ENCODE measurements at places on chromosomes 7 and 10.

DNA sequence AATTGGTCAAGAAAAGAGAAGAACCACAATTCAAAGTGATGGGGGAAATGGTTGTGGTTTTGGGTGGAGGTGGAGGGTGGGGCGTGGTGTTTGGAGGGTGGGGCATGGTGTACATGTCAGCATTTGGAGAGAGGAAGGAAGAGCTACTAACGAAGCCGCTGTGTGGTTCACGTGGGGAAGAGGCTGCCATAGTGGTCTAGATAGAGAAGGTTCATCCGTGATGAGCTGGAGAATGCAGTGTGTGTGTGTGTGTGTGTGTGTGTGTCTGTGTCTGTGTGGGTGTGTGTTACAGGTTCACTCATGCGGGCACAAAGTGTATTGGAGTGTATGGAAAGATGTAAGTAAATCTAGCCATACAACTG, 6.1 kb upstream of the VCL start:
- peak; percentile 75 for DNase-seq

DNA sequence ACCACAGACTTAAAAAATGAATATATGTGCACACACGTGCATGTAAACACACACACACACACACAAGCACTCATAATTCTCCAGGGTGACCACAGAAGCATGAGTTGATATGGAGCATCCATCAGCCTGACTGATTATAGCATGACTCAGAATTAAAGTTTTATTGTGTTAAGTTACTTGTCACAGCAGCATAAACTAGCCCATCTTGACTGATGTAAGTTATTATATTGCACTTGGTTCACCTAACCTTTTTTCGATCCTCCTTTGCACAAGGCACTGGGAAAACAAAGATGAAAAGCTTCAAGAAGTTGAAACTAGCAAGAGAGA, 18.8 kb upstream of the SLC35G1 start:
- no peak for DNase-seq

GRCh38 chr10:132494866-132495630, 42.5 kb upstream of the INPP5A start:
- no peak for DNase-seq

DNA sequence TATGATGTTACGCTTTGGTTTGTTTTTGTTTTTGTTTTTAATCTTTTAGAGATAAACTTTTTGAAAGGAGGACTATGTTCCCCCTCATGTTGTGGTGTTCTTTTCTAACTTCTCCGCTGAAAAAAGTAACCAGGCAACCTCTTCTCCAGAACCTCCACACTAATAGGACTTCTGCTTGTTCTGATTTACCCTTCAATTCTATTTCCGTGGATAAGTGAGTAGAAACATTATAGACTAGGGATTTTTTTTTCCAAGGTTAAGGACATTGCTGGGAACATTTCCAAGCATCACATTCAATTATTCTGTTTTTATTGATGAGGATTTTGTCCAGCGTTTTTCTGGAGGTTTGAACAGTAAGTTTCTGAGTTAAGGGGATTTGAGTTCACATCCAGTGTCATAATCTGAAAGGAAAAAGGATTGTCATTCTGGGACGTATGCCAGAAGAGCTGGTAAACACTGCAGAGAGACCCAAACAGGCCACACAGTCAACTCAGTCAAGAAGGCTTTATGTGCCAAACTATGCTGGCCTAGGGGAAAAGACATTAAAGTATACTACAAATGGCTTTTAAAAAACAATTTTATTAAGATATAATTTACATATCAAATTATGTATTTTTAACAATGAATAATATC, 28.3 kb upstream of the RALA start:
- no peak for DNase-seq

- DNase-seq, result no peak
Measured at GRCh38 chr7:75945297-75946168, 30.6 kb downstream of the POR start.

DNA sequence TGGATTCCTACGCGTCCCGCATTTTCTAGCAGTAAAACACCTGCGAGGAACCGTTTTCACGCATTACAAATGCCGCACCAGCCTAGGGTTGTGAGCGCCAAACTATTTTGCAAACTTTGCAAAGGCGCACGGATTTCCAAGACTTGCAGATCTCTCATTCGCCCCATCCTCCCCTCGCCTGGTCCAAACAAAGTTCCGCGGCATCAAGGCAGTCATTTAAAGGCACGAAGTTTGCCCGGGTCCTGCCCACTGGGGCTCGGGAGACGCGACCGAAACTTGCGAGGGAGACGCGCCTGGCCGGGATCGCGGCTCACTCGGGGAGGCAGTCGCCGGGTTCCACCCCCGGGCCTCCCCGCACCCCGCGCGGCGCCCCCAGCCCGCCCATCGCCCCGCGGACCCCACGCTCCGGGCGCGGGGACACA, 613 bp downstream of the USP6NL start:
- DNase-seq, result no peak

DNA sequence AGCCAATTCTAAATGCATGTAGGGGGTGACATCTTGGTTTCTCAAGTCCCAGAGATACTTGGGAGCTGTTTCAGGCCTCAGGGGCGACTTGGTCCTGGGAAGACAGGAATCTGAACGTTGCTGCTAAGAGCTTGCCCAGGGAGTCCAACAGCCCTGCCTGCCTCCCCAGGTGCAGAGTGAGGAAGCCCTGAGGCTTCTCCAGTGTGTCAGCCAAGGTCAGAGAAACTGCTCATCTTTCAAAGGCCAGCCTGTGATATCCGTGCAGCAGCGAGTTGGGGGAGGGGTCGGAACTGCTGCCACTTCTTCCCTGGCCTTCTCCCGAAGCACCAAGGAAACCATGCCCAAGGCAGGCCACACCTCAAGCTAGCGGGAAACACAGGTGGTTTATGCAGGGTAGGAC, 9.7 kb downstream of the GDF2 start:
- no peak for DNase-seq

GRCh38 chr10:98667081-98667480, 220.3 kb upstream of the HPS1 start:
- no peak for DNase-seq

GRCh38 chr10:47040041-47040491, 128.8 kb downstream of the PTPN20 start:
- DNase-seq, result no peak

DNA sequence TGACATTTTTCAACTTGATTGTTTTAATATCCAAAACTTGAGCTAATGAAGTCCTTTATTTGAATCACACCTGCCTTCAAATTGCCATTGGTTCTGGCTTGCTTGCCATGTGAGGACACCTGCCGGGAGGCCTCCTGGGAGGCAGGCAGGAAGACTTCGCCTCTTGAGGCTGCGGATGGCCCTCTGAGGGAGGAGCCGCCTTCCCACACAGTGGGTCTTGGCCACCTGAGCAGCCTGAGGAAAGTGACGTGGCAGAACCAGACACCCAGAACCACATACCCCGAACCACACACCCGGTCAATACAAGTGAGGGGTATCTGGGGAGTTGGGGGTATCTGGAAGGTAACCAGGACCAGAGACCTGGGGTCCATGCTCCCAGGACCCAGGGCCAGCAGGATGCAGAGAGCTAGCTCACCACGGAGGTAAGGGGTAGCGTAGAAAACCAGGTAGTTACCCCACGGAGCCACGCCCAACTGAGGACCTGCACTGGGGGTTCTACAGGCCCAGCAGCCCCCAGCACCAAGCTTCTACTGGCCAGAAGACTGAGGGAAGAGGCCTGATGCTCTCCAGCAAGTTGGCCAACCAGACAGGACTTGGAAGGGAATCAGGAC, 300.5 kb downstream of the TCERG1L start:
- DNase-seq, result no peak

GRCh38 chr7:83005410-83005809, 157.3 kb downstream of the PCLO start:
- no peak for DNase-seq

DNA sequence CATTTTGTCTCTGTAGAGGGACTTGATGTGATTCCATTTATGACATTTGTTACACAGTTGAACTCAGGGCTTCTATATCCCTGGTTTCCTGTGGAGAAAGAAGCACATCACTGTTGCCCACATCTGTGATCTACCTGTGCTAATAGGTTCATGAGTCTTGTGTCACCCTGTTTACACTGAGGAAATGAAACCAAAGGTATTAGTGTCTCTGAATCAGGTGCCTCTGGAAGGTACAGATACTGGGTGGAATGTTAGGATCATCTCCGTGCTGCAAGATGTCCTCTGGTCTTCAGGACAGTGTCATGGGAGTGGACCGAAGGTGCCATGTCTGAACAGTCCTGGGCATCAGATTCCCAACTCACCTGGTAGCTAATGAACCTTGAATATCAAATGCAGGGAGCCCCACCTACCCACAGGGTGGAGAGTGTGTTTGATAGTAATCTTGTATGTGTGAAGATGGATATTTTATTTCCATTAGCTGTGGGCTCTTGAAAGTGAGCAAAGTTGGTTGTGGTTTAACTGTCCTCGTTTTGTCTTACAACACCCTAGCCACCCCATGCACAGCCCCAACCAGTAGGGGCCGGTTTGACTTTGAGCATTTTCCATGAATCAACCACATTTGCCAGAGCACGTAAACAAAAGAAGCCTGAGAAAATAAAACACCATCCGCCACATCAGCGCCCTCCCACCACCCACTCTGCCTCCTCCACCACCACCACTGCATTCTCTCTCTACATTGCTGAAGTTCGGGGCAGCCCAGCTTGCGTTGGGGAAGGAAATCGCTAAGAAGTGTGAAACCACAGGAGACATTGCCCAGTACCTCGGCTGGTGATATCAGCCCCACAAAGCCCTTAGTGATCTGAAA, 40.7 kb downstream of the TARP start:
- DNase-seq, result peak; percentile 78

GRCh38 chr7:36565792-36566356, 158.4 kb downstream of the AOAH start:
- DNase-seq, result no peak

DNA sequence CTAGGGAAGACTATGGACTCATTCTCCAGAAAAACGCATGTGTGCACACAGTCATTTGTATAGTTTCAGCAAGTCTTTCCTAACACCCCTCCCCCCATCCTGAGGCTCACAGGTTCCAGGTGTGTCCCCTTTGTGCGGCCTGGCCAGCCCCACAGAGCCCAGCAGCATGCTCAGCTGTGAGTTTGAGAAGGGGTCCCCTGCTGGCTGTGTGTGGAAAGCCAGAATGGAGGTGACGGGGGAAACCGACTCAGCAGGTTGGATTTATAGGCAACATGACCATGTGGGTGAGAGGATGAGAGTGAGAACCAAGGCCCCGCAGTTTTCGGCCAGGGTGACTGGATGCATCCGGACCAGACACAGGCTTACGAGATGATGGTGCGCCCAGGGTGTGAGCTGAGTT, 9.9 kb downstream of the PTPRE start:
- DNase-seq, result no peak

- no peak for DNase-seq
Measured at GRCh38 chr10:30977385-30977784, 54.3 kb downstream of the ZNF438 start.

DNA sequence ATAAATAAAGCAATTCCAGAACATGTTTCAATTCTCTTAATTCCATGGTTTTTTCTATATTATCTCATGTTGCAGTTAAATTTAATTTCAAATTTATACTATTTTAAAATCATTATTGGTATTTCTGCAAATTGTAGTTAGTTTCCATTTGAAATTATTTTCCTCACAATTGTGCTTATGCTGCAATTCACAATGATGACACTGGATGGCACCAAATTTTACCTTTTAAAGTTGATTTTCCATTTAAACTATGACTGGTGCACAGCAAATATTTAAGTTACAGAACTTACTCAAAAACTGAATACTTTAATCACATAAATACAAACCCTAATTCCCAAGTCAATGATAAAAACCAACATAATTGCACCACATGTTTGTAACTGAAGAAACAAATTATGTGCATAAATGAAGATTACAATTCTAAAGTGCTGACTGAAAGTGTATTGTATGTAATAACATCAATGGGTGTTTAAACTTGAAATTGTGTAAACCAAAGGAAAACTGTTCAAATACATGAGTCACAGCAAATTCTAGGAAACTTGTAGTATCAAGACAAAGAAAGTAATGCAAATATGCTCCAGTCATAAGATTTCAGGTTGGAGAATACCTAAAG, 75.3 kb upstream of the AASS start:
- DNase-seq, result no peak

DNA sequence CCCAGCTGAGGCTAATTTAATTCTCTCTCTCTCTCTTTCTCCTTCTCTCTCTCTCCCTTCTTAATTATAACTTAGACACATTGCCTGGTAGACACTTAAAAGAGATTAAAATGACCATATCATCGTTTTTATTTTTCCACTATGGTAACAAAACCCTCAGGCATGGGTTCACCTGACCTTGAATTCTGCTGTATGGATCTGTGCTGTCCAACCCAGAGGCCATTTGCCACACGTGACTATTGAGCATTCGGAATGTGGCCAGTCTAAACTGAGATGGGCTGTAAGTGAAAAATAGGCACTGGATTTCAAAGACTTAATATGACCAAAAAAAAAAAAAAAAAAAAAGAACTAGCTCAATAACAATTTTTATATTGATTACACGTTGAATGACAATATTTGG, 93.6 kb downstream of the NHLRC2 start:
- no peak for DNase-seq

DNA sequence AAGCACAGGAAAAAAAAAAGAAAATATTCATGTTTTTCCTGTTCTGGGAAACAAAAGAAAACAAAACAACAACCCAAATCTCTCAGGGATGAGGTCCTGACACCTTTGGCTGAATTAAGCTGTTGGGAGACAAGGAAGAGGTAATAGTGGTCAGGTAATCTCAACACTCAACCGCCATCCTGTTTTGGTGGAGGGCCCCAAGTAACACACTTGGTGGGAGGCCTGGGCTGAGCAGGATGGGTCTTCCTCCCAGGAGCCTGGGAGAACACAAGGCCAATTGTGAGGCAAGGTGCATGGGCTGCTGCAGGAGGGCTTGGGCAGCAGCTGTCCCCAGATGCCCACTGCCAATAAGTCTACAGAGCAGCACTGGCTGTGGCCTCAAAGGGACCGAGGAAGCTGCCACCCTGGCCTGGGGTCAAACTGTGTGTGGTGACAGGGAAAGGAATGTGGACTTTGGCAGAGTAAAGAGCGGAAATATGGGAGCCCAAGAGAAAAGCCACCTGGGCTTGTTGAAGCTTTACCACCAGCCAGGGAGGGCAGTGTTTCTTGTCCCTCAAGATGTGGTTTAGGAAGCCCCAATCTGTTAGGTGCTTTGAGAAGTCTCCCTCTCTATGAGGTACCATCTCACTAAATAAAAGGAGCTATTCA, 93.5 kb upstream of the SLC25A13 start:
- DNase-seq, result no peak
